ENCODE measurements at places on chromosomes 12 and 14.

DNA sequence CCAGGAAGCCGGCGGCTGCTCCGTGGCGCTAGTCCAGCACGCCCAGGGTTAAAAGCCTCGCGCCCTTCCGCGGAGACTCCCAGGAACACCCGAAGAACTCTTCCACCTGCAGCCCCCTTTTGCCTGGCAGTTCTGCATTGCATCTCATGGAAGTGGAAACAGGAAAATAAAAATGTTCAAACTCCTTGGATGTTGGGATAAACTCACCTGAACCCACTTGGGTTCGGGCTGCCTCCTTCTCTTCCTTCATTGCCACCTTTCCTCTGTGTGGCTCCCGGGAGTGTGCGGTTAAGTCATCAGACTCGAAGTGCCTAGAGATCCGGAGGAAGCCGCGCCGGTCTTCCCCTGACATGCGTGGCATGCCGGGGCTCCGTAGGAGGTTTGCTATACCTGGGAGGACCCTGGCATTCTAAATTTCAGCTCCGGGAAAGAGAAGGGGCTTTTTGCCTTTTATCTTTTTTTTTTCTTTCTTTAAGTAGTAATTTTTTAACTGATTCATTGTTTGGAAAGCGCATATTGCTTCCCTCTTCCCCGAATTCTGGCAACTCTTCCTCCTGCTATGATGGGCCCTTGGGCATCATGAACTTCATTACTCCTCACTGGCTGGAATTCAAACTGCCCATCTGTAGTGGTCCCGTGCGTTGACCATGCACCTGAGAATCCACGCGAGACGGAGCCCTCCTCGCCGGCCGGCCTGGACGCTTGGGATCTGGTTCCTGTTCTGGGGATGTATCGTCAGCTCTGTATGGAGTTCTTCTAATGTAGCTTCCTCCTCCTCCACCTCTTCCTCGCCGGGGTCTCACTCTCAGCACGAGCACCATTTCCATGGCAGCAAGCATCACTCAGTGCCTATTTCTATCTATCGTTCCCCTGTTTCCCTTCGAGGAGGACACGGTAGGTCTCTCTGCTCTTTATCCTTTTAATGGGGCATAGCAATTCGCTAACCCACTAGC lies 931.4 kb downstream of the DIO2 start:
- no peak for DNase-seq

GRCh38 chr14:103846543-103847450 lies 578 bp downstream of the PPP1R13B start:
- peak; percentile 3 for DNase-seq

DNA sequence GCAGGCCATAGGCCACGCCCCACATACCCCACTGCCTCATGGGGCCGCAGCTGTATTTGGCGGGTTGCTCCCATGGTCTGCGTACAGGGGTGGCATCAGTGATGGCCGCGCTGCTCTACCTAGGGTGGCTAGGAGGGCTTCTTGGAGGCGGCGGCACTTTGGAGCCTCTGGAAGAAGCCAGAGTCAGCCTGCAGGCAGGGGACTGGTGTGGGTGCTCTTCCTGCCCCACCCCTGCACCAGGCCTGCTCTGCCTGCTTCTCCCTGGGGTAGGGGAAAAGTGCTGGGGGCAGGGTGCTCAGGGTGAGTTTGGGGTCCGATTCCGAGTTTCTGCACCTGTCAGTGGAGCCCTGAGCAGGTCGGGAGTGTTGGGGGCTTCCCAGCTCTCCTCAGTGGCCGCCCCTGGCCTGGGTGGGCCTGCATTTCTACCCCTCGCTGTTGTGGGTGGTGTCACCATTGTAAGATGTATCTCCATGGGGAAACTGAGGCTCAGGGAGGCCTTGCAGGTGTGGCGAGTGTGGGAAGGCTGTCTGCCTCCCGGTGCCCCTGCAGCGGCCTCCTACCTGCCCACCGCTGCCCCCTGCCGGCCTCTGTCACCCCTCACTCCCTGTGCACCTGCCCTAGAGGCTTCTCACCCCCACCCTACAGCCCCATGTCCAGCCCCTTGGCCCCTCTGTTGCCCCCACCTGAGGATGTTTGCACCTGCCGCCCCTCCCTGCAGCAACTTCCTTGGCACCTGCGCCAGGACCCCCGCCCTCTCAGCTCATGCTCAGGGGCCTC lies 5.5 kb downstream of the CEP170B start:
- no peak for DNase-seq

GRCh38 chr12:52975820-52976573 lies 27.1 kb downstream of the KRT18 start:
- DNase-seq: no peak

DNA sequence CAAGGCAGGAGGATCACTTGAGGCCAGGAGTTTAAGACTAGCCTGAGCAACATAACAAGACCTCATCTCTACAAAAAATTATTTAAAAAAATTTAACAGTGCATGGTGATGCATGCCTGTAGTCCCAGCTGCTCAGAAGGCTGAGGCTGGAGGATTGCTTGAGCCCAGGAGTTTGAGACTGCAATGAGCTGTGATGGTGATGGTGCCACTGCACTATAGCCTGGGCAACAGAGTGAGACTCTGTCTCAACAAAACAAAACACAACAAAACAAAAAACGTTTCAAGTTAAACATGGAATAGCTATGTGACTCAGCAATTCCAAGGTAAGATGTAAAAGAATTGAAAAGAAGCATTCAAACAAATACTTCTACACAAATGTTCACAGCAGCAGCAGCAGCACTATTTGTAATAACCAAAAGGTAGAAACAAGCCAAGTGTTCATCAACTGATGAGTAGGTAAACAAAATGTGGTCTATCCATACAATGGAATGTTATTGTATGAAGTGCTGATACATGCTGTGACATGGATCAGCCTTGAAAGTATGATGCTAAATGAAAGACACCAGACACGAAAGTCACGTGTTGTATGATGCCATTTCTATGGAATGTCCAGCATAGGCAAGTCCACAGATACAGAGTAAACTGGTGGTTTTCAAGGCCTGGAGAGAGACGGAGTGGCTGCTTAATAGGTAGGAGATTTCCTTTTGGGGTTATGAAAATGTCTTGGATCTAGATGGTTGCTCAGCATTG lies 31.4 kb downstream of the CFAP251 start:
- DNase-seq: no peak

DNA sequence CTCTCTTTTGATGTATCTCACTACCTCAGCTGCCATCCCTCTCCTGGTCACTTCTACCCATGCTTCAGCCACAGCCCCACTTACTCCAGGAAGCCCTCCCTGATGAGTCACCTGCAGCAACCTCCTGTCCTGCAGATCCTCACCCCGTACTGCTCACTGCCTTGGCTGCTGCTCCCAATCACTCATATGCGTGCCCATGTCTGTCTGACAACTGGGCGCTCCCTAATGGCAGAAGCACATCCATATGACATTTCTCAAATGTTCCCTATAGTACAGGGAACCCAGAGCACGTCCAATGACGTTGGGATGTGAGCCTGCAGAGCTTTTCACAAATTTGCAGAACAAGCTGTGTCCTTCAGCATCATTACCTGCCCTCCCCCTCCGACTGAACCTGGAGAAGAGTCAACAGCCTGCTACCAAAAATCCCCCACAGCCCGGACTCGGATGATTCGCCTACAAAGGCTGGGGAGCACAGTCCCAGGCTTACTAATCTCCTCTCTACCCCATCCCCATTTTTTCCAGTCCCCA lies 90.0 kb downstream of the SINHCAF start:
- DNase-seq: no peak

DNA sequence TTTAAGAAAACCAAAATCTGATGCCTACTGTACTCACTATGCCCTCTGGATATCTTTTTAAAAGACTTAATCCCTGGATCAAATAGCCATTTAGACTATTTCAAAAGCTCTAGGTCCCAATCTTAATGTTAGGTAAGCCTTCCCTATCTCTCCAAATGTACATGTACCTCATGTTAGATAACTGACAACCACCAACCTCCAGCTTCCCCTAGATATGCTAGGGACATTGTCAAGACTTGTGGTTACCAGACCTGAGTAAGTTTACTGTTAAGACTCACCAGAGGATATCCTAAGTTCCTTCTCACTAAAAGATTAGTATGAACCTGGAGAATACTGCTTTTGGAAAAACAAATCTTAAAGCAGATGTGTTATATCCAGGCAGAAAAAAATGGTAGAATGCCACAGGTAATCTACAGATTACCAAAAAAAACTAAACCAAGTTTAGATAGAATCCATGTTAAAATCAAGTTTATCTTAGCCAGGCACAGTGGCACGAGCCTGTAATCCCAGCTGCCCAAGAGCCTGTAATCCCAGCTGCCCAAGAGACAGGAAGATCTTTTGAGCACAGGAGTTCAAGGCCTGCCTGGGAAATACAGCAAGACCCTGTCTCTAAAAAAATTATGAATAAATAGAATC lies 9.7 kb downstream of the NAP1L1 start:
- DNase-seq: no peak

Data from CD14-positive monocyte (primary cell).